ENCODE measurements at places on chromosomes 13 and 19.

DNA sequence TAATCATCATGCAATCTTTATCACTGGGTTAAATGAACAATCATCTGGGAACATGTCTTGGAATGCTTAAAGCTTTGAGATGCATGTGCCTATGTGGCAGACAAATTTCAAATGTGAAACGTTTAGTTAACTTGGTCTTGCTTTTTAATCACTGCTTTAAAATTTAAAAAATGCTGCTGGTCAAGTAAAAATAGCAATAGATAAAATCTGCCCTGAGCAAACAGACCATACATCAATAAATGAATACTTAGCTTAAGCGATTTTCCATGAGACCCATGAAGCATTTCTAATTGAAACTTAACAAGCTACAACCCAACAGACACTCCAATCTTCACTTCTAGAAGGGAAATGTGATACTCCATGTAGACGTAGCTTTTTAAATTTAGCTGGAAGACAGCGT, 1.9 kb upstream of the KL start:
- no peak for DNase-seq

- DNase-seq, result no peak
These were observed 700 bp downstream of the PRR36 start for GRCh38 chr19:7873304-7874075.

GRCh38 chr19:38425222-38425809, 703 bp downstream of the RASGRP4 start:
- DNase-seq, result no peak

DNA sequence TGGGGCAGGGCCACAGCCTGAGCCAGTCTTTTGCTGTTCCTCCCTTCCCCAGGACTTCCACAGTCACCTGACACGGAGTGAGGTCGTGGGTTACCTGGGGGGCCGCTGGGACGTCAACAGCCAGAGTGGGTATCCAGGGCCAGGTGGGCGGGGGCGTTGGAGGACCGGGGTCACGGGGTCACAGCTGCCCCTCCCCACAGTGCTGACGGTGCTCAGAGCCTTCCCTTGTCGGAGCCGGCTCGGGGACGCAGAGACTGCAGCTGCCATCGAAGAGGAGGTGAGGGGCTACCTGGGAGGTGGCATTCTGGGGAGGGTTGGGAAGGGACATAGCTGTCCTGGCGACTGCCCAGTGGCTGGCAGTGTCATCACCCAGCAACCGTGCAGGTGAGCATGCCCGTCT, 11.5 kb downstream of the MPND start:
- DNase-seq, result no peak

DNA sequence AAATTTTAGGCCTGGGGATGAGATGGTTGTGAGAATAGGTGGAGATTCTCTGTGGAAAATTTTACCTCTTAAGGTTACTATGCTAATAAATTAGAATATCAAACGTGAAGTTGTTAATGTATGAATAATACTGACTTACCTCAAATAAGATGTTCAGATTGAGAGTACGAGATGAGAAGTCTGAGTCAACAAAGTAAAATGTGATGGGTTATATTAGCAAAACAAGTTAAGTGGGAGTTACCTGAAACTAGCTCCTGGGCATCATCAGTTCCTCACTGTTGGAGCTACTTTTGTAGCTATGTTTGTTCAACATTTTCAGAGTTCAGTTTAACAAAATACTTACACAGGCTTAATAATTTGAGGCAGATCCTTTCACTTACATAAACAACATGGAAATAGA, 108.6 kb downstream of the PIBF1 start:
- no peak for DNase-seq

DNA sequence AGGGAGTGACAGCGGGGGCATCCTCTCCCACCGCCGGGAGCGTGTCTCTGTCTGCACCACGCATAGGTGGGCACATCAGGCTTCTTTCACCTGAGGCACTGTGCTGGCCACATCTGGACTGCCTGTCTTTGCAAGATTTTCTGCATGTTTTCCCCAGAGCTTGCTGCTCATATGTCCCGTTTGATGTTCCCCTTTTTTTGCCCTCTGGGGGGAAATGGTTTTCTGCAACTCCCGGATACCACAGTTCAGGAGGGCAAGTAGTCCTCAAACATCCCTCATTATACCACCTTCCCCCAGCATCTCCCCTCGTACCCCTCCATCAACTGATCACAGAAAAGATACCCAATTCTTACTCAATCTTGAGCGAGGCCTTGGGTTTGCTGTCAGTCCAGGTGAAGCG, 168.0 kb downstream of the PAN3 start:
- no peak for DNase-seq

GRCh38 chr13:104979281-104980030, 1556.0 kb downstream of the EFNB2 start:
- DNase-seq, result no peak

DNA sequence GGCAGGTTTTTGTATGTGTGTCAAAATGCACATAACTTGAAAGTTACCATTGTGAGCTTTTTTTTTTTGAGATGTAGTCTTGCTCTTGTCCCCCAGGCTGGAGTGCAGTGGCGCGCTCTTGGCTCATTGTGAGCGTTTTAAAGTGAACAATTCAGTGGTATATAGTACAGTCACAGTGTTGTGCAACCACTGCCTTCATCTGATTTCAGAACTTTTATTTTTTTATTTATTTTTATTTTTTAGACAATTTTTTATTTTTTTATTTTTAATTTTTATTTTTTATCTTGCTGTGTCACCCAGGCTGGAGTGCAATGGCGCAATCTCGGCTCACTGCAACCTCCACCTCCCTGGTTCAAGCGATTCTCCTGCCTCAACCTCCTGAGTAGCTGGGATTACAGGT, 15.0 kb downstream of the SLC25A42 start:
- DNase-seq, result no peak

- DNase-seq, result no peak
These were observed 716.8 kb upstream of the SLITRK5 start for GRCh38 chr13:86954341-86954740.

DNA sequence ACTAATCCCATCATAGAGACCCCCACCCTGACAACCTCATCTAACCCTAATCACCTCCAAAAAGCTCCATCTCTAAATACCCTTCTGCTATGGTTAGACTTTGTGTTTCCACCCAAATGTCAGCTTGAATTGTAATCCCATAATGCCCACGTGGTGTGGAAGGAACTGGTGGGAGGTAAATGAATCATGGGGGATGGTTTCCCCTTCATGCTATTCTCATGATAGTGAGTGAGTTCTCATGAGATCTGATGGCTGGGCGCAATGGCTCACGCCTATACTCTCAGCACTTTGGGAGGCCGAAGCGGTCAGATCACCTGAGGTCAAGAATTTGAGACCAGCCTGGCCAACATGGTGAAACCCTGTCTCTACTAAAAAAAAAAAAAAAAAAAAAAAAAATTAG, 2.6 kb downstream of the VMAC start:
- no peak for DNase-seq

DNA sequence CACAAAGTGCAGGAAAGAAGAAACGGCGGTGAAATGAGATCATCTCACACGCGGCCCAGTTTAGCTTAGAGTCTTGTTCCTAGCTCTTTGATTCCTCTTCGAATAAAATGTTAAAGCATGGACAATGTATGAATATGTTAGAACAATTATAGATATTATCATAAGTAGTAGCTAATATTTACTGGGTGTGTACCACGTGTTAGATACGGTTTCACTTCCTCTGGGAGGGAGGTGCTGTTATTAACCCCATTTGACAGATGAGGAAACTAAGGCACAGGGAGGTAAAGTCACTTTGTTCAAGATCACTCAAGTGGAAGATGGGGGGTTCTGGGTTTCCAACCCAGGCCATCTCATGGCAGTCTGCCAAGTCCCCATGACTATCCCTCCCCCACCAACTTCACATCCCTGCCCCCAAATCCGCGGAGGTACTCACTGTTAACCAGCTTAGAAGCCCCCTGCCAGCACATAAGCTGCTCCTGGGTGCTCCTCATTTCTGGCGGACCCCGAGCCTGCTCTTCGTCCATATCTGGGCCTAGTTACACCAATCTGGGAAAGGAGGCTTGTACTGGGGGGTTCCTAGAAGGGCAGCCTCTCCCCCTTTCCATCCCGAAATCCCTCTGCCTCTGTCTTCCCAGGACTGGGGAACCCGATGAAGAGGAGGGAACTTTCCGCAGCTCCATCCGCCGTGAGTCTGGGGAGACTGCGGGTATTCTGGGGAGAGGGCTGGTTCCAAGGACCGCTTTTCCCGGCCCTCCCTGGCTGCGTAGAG, 1.0 kb upstream of the FXYD7 start:
- no peak for DNase-seq

GRCh38 chr13:46620471-46620870, 67.5 kb downstream of the LRCH1 start:
- DNase-seq, result no peak

GRCh38 chr19:12946731-12947496, 1.3 kb downstream of the RAD23A start:
- DNase-seq, result no peak

DNA sequence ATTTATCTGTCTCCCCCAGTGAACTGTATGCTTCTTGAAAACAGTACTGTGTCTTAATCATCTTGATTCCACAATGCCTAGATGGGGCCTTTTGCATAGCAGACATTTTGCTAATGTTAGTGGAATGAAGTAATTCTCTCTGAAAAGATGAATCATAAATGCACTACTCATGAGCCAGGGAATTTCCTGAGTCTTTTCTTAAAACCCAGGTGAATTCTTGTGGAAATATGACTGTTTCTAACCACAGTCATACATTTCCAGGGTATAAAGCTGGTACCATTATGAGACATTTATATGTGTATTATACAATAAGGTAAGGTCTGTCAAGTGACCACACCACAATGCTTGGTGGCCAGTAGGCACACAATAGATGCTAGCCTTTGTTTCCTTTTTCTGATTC, 5.5 kb upstream of the KCTD4 start:
- no peak for DNase-seq
